ENCODE measurements at places on chromosomes 4 and X. TPM values are rescaled to one million over a fixed set of nuclear protein-coding genes. Genes with fewer than 3 reads are reported as not detected.
A peak's percentile ranks its signal among the peaks of the same experiment; 100 is the strongest.

- DNase-seq = no peak
Observed at GRCh38 chr4:445410-445809, 53.5 kb downstream of the ZNF721 start.

DNA sequence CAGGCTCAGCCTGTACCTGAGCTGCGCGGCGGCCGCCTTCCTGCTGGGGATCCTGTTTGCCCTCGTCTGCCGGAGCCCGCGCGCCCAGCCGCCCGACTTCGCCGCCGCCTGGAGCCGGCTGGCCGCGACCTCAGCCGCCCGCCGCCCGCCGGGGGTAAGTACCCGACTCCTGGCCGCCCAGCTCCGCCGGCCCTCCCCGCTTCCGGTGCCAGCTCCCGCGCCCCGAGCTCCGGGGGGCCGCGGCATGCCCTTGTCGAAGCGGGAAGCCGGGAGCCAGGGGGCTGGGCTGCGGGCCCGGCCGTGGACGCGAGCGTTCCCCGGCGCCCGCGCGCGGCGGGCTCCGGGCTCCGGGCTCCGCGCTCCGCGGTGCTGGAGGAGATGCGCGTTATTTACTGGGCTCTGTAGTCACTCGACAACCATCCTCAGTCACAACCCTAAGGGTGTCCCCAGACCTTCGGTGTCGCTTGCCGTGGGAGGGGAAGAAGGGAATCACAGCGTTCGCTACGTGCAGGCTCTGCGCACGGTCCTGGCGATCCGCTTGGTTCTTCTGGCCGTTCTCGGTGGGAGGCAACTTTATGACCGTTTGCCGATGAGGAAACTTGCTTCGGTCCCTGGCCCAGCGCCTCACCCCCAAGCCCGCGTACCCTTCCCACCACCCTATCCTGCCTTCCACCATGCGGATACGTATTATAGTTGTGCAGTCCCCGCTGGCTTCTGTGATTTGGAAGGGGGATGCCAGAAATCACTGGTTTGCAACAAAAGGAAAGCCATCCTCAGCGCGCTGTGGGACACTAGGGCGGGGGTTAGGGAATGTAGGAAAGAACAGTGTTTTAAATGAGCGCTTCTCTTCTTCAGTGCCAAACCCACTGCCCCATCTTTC is 944 bp downstream of the SNX25 start:
- DNase-seq = peak; percentile 87

DNA sequence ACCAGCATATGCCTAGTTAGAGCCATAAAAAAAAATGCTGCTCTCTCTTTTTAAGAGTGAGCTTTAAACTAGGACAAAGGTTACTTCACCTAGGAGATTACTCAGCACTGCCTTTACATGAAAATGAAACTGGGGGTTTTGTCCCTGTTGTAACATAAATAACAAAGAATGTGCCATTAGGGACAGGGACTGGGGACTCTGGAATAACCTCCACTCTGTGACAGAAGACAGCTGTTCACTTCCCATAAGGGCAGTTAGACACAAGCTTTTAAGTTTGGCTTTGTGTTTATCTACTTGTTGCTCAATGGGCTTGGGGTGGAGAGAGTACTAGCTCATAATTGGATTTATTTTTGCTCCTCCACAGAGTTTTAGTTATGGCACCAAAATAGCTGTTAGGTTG is 11.9 kb downstream of the ENPEP start:
- DNase-seq = no peak

Gene TCP11X2
- total RNA-seq = not detected

GRCh38 chr4:102524691-102525090 is 23.5 kb downstream of the NFKB1 start:
- DNase-seq = no peak

DNA sequence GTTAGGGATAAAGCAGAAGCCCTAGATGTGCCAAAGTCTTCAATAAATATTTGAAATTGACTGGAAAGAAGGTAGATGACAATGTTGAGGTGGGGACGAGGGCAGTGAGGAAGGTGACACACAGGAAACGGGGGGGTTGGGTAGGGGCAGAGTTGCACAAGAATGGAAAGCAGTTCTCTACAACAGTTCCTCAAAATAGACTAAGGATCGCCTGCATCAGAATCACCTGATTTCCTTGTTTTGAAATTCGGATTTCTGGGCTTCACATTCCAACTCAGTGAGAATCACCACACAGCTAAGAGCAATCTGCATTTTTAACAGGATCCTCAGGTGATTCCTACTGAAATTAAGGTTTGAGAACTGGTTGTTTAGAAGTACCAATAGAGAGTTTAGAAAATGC is 70.6 kb downstream of the ARFIP1 start:
- peak; percentile 75 for DNase-seq

DNA sequence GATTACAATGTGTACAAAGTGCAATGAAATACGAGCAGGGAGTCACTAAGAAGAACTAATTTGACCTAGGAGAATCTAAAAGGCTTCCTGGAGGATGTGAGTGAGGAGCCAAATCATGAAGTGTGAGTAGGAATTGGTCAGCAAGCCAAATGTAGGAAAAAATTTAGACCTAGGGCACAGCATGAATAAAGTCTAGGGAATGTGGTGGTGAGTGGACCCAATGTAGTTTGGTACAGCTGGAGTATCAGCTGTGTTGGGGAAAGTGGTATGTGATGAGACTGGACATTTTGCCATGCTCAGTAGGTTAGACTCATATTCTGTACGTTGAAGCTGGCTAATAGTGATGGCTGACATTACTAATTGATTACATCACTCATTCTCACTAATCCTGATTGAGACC is 191.0 kb downstream of the AFF2 start:
- no peak for DNase-seq

DNA sequence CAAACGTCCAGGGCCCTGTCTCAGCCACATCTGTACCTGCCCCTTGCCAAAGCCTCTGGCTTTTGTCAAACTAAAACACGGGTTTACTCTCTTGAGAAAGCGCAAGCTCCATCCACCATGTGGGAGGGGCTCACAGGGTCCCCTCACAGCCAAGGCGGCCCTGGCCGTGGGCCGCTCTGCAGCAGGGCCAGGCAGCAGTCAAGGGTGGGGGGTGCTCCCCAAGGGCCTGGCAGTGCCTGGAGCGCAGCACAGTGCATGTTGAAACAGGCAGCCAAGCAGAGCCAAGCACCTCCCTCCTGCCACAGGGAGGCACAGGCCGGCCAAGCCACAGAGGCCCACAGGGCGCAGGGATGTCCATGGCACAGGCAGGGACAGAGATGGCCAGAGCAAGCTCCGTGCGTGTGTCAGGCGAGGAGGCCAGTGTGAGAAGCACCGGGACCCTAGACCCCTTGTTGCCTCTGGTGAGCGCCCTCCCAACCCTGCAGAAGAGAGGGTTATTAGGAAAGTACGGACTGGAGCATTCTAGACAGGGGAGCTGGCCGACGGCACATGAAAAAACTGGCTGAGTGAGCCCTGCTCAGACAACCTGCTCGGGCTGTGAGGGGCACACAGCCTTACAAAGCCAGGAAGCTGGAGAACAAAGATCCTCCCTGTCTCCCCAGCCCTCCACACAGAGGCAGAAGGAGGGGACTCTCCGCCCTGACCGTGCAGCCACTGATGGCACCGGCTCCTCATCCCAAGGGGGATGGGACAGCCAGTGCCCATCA is 39.0 kb downstream of the FAM53A start:
- DNase-seq = peak; percentile 97

Gene SPANXC
- total RNA-seq = not detected

DNA sequence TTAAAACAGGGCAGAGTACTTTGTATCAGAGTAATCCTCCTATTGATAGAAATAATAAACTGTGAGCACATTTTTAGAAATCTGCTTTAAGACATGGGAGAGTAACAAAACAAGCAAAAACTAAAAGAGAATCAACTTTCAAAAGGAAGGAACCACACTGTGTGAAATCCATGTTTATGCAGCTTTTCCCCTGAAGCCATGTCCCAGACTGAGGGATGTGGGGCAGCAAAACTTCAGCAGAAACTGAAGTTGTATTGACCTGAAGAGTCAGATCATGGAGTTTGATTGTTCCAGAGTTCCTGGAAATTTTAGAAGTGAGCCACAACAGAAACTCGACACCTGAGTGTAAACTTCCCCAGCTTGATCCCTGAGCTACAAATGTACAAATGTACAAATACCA is 53.2 kb downstream of the COMMD8 start:
- DNase-seq = no peak

Gene TMPRSS11B
- total RNA-seq = not detected

Gene CLNK
- not detected for total RNA-seq

GRCh38 chr4:119032921-119033685 is 102.5 kb upstream of the MYOZ2 start:
- no peak for DNase-seq

- DNase-seq = peak; percentile 32
Observed at GRCh38 chrX:96430756-96431455, 253.7 kb upstream of the DIAPH2 start.

- no peak for DNase-seq
Observed at GRCh38 chr4:136893573-136893972, 638.7 kb downstream of the PCDH18 start.

Gene AMER1
- 2.5 TPM for total RNA-seq

Measured in osteoblast (primary cell).